ENCODE measurements at places on chromosomes 3 and 15. TPM values are rescaled to one million over a fixed set of nuclear protein-coding genes. Genes with fewer than 3 reads are reported as not detected.
A peak's percentile ranks its signal among the peaks of the same experiment; 100 is the strongest.

DNA sequence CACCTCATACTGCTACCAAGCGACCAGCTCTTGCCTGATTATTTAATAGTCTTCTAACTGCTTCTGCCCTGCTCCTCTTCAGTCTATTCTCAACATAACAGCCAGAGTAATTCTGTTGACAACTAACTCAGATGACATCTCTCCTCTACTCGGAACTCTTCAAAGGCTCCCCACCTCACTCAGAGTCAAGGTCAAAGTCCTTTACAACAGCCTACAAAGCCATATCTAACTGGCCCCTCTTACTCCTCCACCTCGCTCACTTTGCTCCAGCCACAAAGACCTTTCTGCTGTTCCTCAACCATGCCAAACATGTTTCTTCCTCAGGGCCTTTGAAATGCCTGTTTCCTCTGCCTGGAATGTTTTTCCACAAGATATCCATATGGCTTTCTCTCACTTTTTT lies 43.6 kb downstream of the PIK3R4 start:
- ATAC-seq = no peak

GRCh38 chr3:42505849-42506410 lies 3.5 kb downstream of the VIPR1 start:
- no peak for ATAC-seq

GRCh38 chr3:29065211-29065785 lies 215.6 kb upstream of the RBMS3 start:
- peak; percentile 97 for ATAC-seq

DNA sequence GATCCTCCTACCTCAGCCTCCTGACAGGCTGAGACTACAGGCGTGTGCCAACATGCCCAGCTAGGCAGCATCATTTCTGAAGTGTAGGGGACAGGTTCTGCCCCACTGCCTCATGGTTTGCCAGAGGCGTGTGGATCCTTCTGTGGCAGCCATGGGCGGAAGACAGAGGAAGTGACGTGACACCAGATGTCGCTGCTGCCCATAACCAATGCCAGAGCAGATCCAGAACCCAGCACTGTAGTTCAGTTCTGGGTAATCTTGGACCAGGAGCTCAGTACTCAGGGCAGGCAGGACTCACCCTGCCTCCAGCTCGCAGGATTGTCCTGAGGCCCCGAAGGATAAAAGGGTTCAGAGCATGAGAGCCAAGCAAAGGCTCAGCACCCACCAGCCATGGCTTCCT lies 8.2 kb downstream of the RBPMS2 start:
- ATAC-seq = no peak

DNA sequence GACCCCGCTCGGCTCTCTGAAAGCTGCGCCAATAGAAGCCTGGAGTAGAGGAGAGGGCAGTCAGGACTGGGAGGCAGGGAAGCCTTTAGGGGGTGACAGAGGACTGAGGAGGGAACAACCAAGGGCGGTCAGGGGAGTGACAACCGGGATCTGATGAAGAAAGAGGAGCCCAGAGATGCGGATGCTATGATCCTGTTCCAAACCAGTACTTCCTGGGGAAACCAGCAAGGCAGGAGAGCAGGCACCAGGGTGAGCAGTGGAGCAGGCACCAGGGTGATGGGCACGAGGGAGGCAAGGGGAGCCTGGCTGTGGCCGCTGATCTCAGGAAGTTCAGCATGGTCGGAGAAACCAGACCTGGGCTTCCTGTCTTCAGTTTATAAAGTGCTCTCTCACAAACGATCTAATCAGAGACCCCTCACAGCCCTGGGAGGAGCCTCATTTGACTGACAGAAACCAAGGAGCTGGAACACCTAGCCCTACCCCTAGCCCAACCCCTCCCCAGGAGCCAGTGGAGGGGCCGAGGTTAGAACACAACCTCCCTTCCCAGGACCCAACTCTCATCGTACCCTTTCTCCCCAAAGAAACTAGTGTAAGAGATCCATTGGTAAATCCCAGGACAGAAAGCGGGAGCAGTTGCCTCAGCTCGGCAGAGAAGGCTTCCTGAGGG lies 34.9 kb downstream of the CCDC33 start:
- no peak for ATAC-seq

DNA sequence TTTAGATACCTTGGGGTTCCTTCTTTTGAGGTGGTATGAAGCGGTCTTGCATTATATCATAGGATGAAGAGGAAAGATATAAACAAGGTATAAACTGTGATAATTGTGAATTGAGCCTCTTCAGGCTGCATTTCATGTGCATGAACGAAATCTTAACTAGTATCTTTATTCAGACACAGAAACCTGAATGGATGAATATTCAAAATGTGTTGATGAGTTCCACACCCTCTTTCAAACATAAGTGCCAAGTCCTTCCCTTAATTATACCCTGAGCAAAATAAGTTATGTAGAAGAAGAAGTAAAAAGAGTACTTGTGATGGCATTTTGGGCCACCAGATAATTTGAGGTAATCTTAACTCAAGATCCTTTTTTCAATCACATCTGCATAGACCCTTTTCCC lies 103.1 kb upstream of the CFAP20DC start:
- no peak for ATAC-seq

- ATAC-seq = no peak
These were observed 8.4 kb downstream of the SNAP23 start for GRCh38 chr15:42503825-42504224.

DNA sequence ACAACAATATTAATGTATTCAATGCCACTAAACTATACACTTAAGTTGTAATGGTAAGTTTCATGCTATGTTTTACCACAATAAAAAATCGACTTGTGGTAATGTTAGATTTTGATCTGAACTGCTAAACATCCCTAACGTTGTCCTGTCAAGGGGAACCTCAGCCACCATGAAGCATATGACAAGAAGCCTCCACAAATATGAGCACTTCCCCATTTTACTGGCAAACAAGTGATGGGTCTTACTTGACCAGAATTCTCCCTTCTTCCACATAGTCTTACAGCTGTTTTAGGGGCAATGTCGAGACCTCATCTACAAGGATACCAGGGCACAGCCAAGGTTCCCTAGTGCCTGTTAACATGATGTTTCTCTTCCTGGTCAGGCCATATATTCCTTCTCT lies 124.2 kb upstream of the ABI3BP start:
- ATAC-seq = no peak

DNA sequence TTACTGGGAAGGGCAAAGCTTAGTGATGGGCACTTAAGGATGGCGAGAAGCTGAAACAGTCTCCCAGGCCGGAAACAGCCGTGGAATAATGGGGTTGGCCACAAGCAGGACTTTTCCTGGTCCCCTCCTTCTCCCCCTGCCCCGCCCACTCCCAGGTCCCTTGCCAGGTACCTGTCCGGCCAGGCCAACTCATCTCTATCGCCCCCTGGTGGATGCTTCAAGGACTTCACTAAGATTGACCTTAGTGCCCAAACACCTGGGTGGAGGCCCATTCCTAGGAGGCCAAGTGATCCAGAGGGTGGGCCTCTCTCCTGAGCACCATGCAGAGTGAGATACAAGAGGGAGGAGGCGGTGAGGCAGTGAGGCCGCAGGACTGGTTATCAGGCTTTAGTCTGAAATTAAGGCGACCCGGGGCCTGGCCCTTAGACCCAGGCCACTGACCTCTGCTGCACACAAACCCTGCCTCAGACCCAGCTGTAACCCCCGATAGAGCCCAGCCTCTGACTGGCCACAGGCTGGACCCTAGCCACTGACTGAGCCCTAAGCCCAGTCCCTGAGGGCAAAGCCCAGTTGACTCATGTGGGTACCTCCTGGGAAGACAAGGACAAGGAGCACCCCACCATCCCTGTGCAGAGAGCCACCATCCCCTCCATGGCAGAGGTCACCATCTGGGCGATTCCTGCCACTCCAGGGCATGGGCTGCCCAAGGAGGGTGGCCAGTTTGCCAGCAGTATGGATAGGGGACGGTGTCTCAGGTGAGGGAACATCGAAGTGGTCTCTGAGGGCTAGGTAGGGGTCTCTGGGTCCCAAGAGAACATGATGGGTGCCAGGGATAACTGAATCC lies 37.6 kb downstream of the VIPR1 start:
- ATAC-seq = peak; percentile 65

- ATAC-seq = no peak
These were observed 23.0 kb downstream of the CRYGS start for GRCh38 chr3:186520957-186521842.

DNA sequence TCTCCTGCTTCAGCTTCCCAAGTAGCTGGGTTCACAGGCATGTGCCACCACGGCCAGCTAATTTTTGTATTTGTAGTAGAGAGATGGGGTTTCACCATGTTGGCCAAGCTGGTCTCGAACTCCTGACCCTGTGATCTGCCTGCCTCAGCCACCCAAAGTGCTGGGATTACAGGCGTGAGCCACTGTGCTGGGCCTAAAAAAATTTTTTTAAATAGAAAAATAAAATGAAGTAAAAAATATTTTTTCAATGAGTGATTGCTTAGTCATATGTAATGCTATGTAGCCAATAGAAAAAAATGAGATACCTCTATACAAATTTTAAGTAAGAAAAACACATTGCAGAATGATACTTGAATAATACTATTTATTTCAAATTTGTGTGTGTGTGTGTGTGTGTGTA lies 27.9 kb upstream of the SLC30A4 start:
- ATAC-seq = no peak

DNA sequence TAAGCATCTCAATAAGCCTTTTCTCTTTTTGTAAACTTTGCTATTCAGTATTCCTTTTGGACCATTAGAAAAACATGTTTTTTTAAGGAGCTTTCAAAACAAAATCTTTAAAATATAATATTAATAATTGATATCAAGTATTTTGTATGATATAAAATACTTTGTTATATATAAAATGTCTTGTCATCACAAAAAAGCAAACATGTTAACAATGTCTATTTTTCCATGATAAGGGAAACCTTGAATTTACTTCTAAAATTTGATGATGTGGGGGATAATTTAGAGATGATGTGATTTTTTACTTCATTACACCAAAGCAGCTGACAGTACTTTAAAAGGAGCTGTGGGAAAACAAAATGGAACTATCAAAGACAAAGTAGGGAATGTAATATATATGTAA lies 887.7 kb downstream of the SI start:
- no peak for ATAC-seq

DNA sequence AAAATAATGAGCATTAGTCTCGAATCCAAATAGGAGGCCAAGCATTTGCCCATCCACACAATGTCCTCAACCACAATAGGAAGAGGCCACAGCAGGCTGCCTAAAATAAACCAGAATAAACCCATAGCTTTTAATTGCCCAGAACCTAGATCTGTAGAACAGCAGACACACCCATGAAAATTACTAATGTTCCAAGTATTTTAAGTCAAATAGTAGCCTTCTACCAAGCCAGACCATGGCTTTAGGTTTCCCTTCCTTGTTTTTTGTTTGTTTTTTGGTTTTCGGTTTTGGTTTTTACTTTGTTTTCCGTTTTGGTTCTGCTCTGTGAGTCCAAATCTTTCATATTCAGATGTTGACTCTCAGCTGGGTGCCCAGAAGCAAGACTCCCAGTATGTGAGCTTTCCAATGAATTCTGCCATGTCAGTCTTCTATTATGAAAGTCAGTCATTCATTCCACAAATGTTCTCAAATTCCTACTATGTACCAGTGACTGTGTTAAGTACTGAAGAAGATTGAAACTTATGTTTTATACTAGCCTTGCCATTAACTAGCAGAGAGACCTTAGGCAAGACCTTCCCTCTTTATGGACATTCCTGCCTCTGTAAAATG lies 57.8 kb upstream of the BOC start:
- ATAC-seq = no peak

Gene OR5AC2
- not detected for total RNA-seq

Gene LEKR1
- 1.2 TPM for total RNA-seq

Gene TGFBR2
- 14.6 TPM for total RNA-seq

Gene PLIN1
- total RNA-seq = 0.32 TPM

Data from esophagus mucosa (tissue), 1 donor.